Kidney epithelial cell (primary cell): ENCODE measurements at places on chromosomes 4 and X.
A peak's percentile ranks its signal among the peaks of the same experiment; 100 is the strongest.

- no peak for DNase-seq
These were observed 33.4 kb downstream of the SLC2A9 start for GRCh38 chr4:9987749-9988362.

GRCh38 chrX:68417651-68418050 is 15.6 kb downstream of the OPHN1 start:
- no peak for DNase-seq

- DNase-seq: no peak
These were observed 47.0 kb downstream of the EVC start for GRCh38 chr4:5757954-5758353.

- no peak for DNase-seq
These were observed 28.1 kb downstream of the KANTR start for GRCh38 chrX:53122013-53122412.

DNA sequence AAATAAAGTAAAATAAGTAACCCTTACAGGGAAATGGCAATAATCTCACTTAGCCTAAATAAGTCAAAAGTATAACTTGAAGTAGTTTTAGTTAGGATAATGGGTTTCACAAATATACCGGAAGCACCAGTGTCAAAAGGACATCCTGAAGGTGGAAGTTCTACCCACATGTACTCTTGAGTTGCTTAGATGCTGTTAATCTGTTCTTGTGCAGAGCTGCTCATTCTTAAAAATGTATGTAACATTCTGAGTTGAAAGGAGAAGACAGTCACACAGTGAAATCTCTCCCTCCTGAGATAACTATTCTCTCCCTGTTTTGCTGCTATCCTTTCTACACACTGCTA is 11.2 kb upstream of the CCNG2 start:
- no peak for DNase-seq

DNA sequence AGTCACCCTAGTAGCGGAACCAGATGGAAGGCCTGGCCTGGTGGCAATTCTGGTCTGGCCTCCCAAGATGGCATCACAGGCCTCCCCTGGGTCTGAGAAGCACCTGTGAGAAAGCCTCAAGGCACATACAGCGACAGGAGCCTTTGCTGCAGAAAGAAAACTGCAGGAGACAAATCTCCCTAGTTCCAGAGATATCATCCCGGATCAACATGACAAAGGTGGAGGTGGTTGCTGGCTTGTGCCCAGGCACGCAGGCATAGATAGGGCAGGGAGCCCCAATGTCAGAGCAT is 93.6 kb downstream of the BCOR start:
- no peak for DNase-seq

DNA sequence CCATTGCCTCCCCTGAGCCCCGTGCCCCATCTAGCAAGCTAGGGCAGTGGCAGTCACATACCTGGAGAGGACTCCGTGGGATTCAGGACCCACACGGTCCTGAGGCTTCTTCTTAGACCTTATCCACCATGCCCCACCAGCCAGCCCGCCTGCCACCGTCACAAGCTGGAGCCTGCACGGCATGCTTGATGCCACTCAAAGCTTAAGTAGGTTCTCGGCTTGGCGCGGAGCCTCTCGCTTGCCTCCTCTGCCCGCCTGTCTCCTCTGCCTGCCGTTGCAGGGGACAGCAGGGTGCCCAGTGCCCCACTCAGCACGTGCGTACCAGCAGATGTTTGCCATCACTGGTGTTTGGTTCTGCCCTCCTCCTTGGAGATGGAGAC is 14.1 kb downstream of the PSAPL1 start:
- DNase-seq: no peak

- no peak for DNase-seq
These were observed 258.2 kb downstream of the PPP3CA start for GRCh38 chr4:101089168-101089567.

DNA sequence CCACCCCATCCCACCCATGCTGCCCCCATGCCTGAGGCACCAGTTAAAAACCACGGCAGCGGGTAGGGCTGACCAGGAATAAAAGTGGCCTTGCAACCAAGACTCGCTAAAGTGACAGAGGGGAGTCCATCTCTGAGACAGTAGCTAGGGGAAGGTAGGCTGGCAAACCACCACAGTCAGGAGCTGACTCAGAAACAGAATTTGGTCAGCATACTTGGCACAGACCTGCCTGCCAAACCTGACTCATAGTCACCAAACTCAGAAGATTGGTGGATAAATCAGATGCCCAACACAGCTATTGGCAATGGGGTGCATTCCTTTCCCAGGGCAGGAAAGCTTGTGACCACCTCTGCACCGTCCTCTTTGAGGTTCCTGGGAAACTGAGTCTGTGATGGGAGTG is 193.8 kb downstream of the BCOR start:
- no peak for DNase-seq

- no peak for DNase-seq
These were observed 1.3 kb downstream of the RHOH start for GRCh38 chr4:40197879-40198689.

DNA sequence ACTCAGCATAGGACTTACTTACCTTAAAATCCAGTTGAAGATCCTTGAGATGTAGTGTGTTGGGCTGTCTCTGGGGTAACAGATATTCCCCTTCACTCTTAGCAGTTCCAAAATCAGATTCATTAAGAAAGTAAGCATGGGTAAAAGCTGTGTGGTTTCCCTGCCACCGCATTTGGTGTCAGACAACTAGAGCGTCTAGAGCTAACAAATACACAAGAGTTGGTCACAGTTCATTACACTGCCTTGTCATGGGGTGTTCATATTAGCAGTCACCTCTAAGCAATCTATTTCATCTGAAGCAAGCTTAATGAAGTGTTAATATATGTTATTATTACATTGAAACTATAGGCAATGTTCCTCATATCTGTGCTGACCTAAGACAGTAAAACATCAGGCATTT is 342.8 kb downstream of the PPARGC1A start:
- DNase-seq: no peak

- no peak for DNase-seq
These were observed 168.1 kb downstream of the GLRA2 start for GRCh38 chrX:14697451-14697850.

GRCh38 chr4:74950200-74950599 is 17.3 kb downstream of the PARM1 start:
- no peak for DNase-seq

- DNase-seq: peak; percentile 28
These were observed 30.7 kb downstream of the TSPAN5 start for GRCh38 chr4:98627531-98628257.

- DNase-seq: no peak
These were observed 52.8 kb upstream of the CBR4 start for GRCh38 chr4:169062897-169063244.

GRCh38 chr4:77393996-77394395 is 211.6 kb upstream of the CXCL13 start:
- DNase-seq: peak; percentile 38

GRCh38 chr4:119659576-119659975 is 31.0 kb upstream of the PDE5A start:
- DNase-seq: no peak

- no peak for DNase-seq
These were observed 18.9 kb upstream of the SPANXN3 start for GRCh38 chrX:143536176-143536575.

DNA sequence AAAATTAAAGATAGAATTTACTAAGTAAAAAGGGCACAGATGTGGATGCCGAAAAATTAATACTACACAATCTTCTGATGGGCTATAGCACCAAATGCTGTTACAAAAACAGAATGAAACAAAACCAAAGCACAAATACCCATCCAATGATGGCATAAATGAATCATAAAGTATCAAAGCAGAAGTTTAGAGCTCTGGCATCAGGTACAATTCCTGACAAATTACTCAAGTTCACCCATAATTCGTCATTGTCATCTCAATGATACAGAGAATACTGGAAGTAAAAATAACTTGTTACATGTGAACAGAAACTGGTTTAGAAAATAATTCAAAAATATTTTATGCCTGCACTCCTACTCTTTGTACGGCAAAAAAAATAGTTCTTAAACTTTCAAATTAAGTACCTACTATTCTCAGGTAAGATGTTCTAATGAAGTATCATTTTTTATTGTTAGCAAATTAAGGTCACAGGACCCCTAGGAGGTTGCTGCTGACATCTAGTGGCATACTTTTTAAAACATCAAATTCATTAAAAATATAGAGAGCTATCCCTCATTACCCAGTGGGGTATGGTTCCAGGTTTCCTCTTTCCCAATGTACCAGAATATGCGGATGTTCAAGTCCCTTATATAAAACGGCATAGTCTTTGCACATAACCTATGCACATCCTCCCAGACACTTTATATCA is 126.1 kb downstream of the INPP4B start:
- DNase-seq: no peak

GRCh38 chrX:139825618-139826017 is 107.2 kb downstream of the ATP11C start:
- no peak for DNase-seq

- DNase-seq: no peak
These were observed 47.7 kb downstream of the PDGFRA start for GRCh38 chr4:54276641-54277430.

DNA sequence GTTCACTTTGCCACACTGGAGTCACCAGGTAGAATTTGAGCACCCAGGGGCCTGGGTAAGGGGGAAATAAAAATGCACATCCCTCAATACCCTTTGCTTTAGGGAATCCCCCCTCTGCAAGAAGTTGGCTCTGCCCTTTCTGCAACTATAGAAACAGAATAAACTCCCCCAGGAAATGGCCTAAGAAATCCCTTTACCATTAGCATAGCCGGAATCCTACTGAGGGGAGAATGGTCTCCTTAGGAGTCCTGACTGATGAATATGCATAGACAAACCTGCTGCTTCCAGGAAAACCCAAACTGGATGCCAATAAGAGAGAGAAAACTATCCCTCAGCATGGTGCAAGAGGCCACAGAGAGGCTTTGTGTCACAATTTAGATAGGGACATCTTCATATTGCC is 11.0 kb downstream of the EFHC2 start:
- DNase-seq: no peak
